ENCODE measurements at places on chromosomes 4 and X.
A peak's percentile ranks its signal among the peaks of the same experiment; 100 is the strongest.

DNA sequence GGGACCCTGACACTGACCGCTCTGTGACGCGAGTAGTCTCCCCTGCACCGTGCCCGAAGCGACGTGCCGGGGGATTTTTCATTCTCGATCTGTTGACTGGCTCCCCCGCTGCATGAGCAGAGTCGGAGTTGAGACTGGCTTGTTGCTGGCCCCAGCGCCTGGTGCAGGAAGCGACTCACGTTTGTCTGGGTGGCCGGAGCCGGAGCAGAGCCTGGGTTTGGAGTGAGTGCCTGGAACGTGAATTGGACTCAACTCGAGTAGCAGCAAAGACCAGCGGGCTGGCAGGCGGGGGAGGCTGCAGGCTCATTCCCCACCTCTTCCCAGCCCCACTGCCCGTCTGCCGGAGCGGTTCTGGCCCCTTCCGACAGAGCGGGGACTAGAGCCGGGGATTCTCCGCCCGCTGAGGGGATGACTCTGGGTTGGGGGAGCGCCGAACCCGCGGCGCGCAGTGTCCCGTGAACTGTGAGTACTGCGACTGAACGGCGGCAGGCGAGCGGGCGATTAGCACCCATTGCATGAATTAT is 554 bp downstream of the PCDH7 start:
- peak; percentile 9 for DNase-seq

DNA sequence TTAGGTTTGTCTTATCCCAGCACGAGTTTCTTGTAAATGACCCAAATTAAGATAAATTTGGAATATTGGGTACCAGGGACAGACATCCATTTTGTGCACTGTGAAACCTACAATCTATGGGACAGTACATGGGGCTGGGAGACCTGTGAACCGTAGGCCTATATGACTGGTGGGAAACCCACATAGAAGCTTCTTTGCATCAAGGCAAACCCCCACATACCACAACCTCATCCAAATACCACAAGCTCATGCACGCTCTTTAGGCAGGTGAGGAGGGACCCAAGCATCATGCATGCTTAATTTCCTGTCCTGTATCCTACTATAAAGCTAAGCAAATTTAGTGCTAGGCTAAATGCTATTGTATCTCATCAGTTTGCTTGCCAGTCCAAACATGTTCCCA is 47.8 kb downstream of the NIPAL1 start:
- DNase-seq, result no peak

- no peak for DNase-seq
Measured at GRCh38 chr4:147096667-147097604, 151.3 kb upstream of the TTC29 start.

DNA sequence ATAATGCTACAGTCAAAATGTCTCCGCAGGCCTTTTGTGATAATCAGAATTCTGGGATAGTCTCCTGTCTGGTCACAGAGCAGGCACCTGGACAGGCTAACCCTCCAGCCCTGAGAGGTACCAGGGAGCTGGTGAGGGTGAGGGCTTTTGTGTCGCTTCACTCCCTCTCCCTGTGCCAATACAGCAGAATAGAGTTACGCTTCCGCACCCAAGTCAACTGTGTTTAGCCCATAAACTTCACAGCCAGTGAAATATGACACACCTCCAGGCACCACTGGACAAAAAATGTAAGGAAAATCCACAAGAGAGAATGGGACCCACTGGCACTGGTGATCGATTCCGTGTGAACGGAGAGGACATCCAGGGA is 1.3 kb downstream of the GAK start:
- DNase-seq, result no peak

DNA sequence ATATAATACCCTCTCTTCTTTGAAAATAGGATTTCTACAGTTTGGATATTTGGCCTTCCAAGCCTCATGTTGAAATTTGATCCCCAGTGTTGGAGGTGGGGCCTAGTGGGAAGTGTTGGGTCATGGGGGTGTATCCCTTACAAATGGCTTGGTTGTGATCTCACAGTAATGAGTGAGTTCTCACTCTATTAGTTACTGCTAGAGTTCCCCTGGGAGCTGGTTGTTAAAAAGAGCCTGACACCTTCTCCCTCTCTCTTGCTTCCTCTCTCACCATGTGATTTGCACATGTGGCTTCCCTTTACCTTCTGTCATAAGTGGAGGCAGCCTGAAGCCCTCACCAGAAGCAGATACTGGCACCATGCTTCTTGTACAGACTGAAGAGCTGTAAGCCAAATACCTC is 73.9 kb downstream of the HDAC8 start:
- DNase-seq, result no peak

DNA sequence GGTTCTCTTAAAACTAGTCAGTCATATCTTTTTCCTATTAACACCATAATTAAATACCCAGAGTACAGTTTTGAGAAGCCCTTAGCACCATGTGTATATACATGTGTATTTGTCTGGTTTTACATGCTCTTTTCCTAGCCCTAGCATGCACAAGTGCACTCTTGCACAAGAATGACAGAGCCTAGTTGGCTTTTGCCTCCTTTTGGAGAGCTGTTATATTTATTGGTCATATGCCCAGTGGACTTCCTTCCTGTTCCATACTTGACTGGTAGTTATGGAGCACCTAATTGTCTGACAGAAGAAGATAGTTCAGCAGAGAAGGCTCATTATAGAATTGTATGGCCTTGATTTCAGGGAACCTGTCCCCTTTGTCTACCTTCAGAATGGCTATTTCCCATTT is 155.6 kb downstream of the ARX start:
- DNase-seq, result no peak

DNA sequence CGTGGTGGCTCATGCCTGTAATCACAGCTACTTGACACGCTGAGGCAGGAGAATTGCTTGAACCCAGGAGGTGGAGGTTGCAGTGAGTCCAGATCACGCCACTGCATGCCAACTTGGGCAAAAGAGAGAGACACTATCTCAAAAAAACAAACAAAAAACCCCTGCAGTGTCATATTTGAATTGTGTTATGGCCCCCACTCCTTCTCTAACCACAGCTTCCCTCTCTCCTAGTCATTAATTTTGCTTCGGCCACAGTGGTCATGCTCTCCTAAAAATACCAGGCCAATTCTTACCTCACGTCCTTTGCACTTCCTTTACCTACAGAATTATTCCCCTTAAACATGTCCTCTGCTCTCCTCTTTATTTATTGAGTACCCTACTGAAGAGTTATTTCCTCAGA is 206.1 kb downstream of the PPP3CA start:
- DNase-seq, result no peak

GRCh38 chr4:153137677-153138630 is 66.3 kb upstream of the TRIM2 start:
- DNase-seq, result no peak

DNA sequence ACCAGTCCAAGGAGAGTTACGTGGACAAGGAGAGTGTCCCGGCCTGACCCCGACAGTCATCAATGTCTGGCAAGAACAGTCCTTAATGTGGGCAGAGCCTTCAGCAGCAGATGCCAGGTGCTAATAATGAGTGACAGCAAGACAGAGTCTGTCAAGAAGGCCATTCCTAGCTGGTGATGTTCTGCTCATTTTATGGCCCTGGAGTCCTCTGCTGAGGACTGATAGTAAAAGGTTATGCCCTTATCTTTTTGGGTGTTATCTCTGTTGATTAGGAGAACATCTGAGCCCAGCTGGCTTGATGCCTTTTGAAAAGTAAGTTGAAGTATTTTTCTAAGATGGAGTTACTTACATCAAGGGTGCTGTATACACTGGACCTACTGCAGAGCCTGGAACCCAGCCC is 67.3 kb downstream of the SLC34A2 start:
- DNase-seq, result no peak

DNA sequence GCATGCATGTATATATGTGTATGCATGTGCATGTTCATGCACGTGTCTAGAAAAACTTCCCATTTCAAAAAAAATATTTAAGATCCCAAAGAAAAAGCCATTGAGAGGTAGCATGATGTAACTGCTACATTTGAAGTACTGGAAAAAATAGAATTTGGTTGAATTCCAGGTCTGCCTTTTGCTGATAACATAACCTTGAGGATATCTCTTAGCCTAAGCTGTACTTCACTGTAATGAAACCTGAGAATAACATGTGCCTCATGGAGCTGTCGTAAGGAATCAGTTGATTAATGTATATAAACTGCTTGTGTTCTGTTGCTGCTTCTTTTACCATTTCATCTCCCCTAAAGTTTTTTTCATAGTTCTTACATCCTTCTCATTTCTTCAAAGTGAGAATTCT is 351.8 kb downstream of the GRIA2 start:
- DNase-seq, result no peak

DNA sequence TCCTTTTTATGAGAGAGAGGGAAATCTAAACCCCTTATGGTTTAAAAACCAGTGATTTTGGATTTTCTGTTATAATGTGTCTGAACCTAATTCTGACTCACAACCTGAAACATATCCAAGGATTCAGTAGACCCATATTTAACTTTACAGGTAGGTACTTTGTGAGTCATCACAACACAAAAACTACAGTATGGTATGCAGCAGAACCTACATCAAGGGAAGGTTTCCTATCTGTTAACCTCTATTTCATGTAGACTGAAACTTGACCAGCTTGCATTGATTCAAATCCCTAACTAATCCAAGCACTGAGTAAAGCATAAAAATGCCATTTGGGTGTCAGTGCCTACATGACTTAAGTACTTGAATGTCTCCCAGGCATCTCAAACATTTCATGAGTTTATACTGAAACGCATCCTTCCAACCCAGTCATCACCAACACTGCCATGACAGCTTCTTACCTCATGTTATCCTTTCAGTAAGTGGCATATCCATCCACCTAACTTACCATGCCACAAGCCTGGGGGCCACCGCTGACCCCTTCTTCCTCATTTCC is 4.3 kb upstream of the ARHGAP10 start:
- no peak for DNase-seq

GRCh38 chr4:76011700-76012387 is 4.5 kb upstream of the CXCL9 start:
- no peak for DNase-seq

- DNase-seq, result no peak
Measured at GRCh38 chr4:26404743-26405206, 84.0 kb downstream of the RBPJ start.

GRCh38 chr4:37904824-37905223 is 13.9 kb downstream of the TBC1D1 start:
- no peak for DNase-seq

Measured in NCI-H1105 (cell line).